ENCODE measurements at places on chromosomes 1 and 21. TPM values are rescaled to one million over a fixed set of nuclear protein-coding genes. Genes with fewer than 3 reads are reported as not detected.

- no peaks in the 10 kb centered on the region for H3K36me3 ChIP-seq
- H3K27me3 ChIP-seq, result peaks cover 3% of the 10 kb centered on the region
Observed at GRCh38 chr1:111484391-111485026, 10.7 kb downstream of the C1orf162 start.

DNA sequence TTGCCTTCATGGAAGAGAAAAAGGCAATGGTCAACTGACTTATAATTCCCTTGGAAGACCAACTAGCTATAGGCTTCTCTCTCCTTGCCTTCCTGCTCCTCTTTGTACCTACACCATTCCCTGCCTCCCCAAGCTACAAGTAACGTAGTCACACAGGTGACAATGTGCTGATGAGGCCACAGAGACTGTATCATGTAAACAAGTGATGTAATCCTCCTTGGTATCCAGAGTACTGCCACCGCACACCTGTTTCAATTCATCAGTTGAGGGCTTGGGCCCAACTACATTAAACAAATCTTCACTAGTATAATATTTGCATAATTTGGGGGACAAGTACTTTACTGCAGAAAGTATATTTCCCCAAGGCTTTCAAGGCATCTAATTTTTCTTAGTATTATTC lies 76.4 kb upstream of the SCYL3 start:
- H3K4me3 ChIP-seq, result no peak overlapping the region
- H3K36me3 ChIP-seq, result peaks cover 2% of the 10 kb centered on the region
- DNase-seq, result no peak
- no peaks in the 10 kb centered on the region for H3K4me1 ChIP-seq
- no peaks in the 10 kb centered on the region for H3K27me3 ChIP-seq

- no peak overlapping the region for H3K4me3 ChIP-seq
- peaks cover 11% of the 10 kb centered on the region for H3K36me3 ChIP-seq
- no peak overlapping the region for H3K27ac ChIP-seq
- H3K27me3 ChIP-seq, result no peaks in the 10 kb centered on the region
Observed at GRCh38 chr1:46244656-46245371, 2.7 kb upstream of the RAD54L start.

Gene RNASEL
- 13.2 TPM for total RNA-seq

- no peak overlapping the region for H3K27ac ChIP-seq
- no peaks in the 10 kb centered on the region for H3K4me1 ChIP-seq
- no peak overlapping the region for H3K4me3 ChIP-seq
- no peaks in the 10 kb centered on the region for H3K36me3 ChIP-seq
- peaks cover 29% of the 10 kb centered on the region for H3K27me3 ChIP-seq
Observed at GRCh38 chr1:3153197-3153596, 84.2 kb downstream of the PRDM16 start.

Gene CELA2A
- total RNA-seq, result not detected

Gene BNIPL
- total RNA-seq, result 2.8 TPM

DNA sequence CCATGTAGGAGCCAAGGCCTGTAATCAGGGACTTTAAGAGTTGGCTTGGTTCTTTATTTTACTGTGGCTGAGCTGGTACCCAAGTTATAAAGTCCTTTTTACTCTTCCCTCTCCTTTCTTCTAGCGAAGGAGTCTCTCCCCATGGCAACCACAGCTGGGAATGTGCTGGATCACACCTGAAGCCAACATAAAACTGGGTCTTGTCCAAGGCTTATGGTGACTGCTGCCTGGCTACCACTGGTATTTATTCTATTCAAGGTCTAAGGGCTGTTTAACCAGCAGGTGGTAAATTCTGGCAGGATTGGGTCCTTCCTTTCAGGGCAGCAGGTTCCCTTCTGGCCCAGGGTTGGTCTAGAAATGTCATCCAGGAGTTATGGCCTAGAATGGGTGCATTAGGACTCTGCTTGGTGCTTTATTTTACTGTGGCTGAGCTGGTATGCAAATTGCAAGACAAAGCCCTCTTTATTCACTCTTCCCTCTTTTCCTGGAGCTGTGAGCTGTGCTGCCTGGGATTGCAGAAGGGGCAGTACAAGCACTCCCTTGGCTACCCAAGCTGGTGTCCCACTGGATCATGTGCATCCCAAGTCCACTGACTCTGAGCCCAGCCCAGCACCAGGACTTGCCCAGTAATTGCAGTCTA lies 26.6 kb downstream of the SLC22A15 start:
- no peak overlapping the region for H3K4me3 ChIP-seq
- no peak for DNase-seq
- peaks cover 8% of the 10 kb centered on the region for H3K4me1 ChIP-seq
- no peak overlapping the region for H3K27ac ChIP-seq

Gene SDC3
- 0.55 TPM for total RNA-seq

Gene OR14I1
- total RNA-seq, result not detected

Gene KLHDC9
- total RNA-seq, result 1.2 TPM

DNA sequence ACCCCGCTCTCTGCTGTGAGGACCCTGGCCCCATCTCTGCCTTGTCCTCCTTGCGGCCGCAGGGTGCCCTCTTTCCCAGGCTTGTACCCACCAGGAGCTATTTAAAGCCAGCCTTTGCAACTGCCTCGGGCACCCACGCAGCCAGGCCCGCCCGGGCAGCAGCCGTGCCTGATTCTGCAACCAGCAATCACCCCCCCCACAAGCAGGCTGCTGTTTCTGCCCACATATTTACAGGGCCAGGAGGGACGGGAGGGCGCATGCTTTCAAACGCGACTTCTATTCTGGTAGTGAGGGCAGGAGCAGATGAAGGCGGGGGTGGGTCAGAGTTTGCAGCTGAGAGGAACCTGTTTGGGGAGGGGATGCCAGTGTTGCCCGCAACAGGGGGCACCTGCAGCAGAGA lies 13.6 kb downstream of the GABRD start:
- no peak overlapping the region for H3K27ac ChIP-seq
- peaks cover 2% of the 10 kb centered on the region for H3K27me3 ChIP-seq
- H3K4me1 ChIP-seq, result no peaks in the 10 kb centered on the region
- DNase-seq, result no peak

Gene MYOG
- not detected for total RNA-seq

DNA sequence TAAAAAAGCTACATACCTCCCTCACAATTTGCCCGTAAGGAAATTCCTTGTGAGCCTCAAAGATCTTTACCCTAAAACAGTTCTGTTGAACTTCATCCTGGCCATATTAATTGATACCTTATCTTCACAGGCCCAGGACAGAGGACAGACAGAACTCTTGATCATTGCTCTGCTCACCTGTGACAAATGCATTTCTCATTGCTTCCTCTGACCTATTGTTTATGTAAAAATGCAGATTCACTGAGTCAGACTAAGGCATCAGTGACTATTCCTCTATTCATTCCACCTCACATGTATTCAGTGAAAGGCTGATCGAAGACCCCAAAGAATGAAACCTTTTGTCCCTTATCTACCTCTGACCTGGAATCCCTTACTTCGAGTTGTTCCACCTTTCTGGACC lies 61.0 kb downstream of the BACH1 start:
- no peak overlapping the region for H3K4me3 ChIP-seq
- H3K27me3 ChIP-seq, result no peaks in the 10 kb centered on the region
- H3K36me3 ChIP-seq, result peaks cover 19% of the 10 kb centered on the region
- H3K4me1 ChIP-seq, result peaks cover 6% of the 10 kb centered on the region
- H3K27ac ChIP-seq, result no peak overlapping the region
- no peak for DNase-seq

GRCh38 chr1:26239936-26240335 lies 5.9 kb downstream of the CEP85 start:
- peaks cover 32% of the 10 kb centered on the region for H3K4me1 ChIP-seq
- H3K36me3 ChIP-seq, result peaks cover 39% of the 10 kb centered on the region
- no peak overlapping the region for H3K4me3 ChIP-seq
- H3K27ac ChIP-seq, result no peak overlapping the region
- H3K27me3 ChIP-seq, result no peaks in the 10 kb centered on the region

DNA sequence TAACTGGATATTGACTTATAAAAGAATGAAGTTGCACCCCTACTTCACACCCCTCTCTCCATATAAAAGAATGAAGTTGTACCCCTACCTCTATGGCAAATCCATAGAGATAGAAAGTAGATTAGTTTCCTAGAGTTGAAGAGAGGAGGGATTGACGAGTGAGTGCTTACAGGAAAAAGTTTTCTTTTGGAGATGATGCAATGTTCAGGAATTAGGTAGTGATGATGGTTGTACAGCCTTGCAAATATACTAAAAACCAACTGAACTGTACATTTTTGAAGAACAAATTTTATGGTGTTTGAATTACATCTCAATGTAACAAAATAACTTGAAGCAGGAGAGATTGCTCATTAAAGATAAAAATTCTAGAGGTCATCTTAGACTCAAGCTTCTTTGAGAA lies 272.9 kb downstream of the GPR52 start:
- no peaks in the 10 kb centered on the region for H3K36me3 ChIP-seq

DNA sequence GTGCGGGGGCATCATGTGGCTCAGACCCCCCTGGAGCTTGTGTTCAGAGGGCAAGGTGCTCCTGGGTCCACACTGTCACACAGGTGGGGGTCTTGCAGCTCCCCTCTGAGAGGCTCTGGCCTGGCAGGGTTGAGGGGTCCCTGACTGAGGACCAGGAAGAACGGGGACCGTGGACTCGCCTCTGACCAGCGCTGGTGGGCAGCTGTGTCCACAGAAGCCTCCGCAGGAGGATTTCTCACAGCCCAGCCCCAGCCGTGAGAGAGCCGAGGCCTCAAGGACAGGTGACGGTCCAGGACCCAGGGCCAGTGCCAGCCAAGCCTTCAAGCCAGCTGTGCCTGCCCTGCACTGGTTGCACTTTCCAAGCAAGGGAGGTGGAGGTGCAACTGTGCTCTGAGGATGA lies 63.5 kb upstream of the TTC34 start:
- H3K4me1 ChIP-seq, result no peaks in the 10 kb centered on the region
- H3K27ac ChIP-seq, result peak overlapping the region; percentile 75
- no peak for DNase-seq
- no peak overlapping the region for H3K4me3 ChIP-seq
- H3K36me3 ChIP-seq, result no peaks in the 10 kb centered on the region
- no peaks in the 10 kb centered on the region for H3K27me3 ChIP-seq

DNA sequence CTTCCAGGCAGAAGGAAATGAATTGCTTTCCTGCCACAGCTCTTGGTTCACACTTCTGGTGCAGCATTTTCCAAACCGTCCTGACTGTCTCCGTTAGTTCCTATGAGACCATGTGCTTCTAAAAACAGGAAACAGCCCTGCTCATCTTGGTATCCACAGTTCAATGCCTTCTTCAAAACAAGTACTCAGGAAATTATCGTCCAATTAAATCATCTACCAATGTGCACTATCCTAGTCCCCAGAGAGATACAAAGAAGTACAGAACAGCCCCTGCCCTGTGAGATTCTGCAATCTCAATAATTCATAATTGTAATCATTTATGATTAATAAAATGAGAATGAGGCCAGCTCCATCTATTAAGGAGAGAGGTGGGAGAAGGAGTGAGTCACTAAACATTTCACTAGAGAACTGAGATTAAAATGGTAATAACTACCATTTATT lies 11.2 kb downstream of the CLEC20A start:
- peaks cover 7% of the 10 kb centered on the region for H3K27me3 ChIP-seq
- no peaks in the 10 kb centered on the region for H3K4me1 ChIP-seq
- no peak for DNase-seq
- H3K36me3 ChIP-seq, result no peaks in the 10 kb centered on the region

DNA sequence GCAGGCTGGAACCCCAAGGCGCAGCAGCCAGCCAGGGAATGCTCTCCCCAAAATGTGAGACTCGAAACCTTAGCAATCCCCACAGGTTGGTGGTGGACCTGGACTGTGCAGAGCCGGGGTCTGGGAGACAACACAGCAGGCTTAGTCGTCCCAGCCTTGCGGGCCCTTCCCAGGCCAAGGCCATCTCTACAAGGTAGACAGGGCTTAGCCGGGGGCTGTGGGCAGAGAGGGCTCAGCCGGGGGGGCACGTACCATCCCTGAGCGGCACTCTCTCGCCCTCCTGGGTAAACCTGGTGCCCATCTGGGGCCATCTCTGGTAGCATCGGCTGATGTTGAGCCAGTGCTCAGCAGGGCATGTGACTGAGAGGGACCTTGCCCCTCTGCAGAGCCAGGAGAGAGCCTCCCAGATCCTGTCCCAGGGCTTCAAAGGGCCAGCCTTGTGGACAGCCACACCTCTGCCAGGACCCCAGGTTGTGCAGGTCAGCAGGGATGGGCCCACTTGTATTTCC lies 2.2 kb upstream of the ACTRT2 start:
- no peaks in the 10 kb centered on the region for H3K27me3 ChIP-seq
- H3K36me3 ChIP-seq, result no peaks in the 10 kb centered on the region
- H3K27ac ChIP-seq, result no peak overlapping the region
- H3K4me3 ChIP-seq, result no peak overlapping the region
- no peak for DNase-seq

Gene RAB42
- total RNA-seq, result 0.79 TPM

GRCh38 chr1:196669051-196669450 lies 17.2 kb downstream of the CFH start:
- no peak for DNase-seq
- H3K27ac ChIP-seq, result no peak overlapping the region
- H3K36me3 ChIP-seq, result no peaks in the 10 kb centered on the region
- no peaks in the 10 kb centered on the region for H3K27me3 ChIP-seq
- H3K4me1 ChIP-seq, result no peaks in the 10 kb centered on the region
- H3K4me3 ChIP-seq, result no peak overlapping the region

DNA sequence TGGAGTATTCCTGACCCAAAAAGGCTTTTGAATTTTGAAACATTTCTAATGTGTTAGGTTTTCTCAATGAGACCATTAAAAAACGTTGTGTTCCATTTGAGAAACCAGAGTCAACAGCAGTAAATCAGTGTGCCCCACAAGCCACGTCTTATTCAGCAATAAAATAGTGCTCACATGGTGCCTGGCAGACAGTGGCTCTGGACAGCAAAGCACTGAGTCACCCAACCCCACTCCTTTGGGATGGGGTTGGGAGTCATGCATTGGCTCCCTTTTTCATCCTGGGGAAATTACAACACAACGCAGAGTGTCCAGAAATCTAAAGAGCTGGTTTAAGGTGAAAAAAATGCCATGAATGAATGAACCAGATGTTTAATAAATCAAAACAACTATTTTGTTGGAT lies 46.5 kb downstream of the KCNJ15 start:
- H3K27ac ChIP-seq, result no peak overlapping the region
- H3K4me1 ChIP-seq, result peaks cover 11% of the 10 kb centered on the region
- no peaks in the 10 kb centered on the region for H3K36me3 ChIP-seq
- DNase-seq, result no peak

Gene TRABD2B
- not detected for total RNA-seq

DNA sequence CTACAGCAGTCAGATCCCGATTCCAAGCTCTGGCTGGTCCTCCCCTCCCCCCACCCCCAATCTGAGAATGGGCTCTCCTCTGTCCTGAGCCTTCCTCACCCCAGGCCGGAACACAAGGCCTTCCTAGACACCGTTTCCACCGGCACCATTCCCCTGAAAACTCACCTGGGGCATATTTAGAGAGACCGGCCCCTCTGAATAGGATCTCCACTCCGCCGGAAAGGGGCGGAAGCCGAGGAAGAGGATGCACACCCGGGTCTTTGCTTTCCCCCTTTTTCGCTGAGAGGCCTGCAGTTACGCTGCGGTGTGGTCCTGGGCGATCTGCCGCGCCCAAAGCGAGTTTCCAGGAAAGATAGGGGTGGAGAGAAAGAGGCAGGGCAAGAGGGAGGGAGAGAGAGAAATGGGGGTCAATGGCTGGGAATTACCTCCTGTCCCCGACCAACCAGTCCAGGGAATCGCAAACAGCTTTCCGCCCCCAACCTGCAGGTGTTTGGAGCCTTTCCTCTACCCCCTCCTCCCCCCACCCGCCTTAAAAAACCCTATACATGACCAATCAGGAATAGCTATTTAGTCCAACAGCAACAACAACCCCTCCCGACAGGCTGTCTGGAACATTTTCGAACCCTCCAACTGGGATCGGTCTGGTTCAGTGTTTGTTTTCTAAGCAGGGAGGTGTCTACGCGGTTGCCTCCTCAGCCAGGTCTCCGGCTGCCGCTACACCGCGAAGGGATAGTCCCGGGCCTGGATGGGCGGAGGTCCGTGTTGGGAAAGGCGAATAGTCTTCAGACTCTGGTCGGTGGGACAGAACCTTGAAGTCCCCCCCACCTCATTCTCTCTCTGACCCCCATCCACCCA lies 2.8 kb downstream of the TAL1 start:
- peaks cover 17% of the 10 kb centered on the region for H3K4me1 ChIP-seq
- H3K27me3 ChIP-seq, result peaks cover 81% of the 10 kb centered on the region
- no peaks in the 10 kb centered on the region for H3K36me3 ChIP-seq
- no peak overlapping the region for H3K4me3 ChIP-seq
- no peak for DNase-seq
- no peak overlapping the region for H3K27ac ChIP-seq
